ENCODE measurements at places on chromosomes 6 and 20. TPM values are rescaled to one million over a fixed set of nuclear protein-coding genes. Genes with fewer than 3 reads are reported as not detected.

- DNase-seq, result no peak
Observed at GRCh38 chr20:35952480-35953386, 1.6 kb downstream of the SCAND1 start.

The AIF1 gene
- 67.8 TPM for total RNA-seq

- DNase-seq, result no peak
Observed at GRCh38 chr20:46211331-46211722, 93.2 kb downstream of the CD40 start.

- no peak for DNase-seq
Observed at GRCh38 chr20:51526754-51527153, 15.8 kb downstream of the NFATC2 start.

- DNase-seq, result no peak
Observed at GRCh38 chr20:10487142-10488136, 52.3 kb downstream of the SLX4IP start.

DNA sequence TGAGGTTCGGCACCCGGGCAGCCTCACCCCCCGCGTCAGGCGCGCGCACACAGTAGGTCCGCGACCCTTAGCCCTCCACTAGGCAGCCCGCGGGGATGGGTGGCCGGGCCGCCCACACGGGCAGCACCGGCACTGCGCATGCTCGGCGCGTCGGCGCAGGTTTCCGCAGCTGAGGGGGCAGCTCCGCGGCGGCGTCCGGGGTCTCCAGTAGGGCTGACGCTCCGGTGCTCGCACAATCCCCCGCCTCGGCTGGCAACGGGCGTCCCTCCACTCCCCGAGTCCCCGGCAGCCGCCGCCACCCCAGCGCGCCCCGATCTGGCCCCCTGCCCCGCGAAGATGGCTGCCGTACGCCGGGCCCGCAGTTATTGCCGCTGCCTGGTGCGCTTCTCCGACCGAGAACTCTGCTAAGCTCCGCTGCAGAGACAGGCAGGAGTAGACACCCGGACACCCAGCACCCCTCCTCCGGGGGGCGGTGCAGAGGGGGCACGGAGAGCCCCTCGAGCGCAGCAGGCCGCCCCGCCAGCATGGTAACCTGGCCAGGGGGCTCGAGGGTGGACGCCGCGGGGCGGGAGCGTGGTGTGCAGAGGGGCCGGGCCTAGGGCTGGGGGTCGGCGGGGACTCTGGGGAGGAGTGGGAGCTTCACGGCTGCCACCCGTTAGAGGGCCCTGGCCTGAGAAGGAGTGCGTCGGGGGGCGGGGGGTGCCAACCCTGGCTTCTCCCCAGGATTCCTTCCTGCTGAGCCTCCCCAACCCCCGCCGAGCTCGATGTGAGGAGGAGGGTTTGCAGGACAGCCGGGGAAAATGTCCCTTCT lies at the start of gene FBXO9:
TSS of gene FBXO9 (plus strand) at position 139 of the 811 bp plus-strand sequence. CDS start at position 525, 386 bp downstream.
- no peak for DNase-seq

DNA sequence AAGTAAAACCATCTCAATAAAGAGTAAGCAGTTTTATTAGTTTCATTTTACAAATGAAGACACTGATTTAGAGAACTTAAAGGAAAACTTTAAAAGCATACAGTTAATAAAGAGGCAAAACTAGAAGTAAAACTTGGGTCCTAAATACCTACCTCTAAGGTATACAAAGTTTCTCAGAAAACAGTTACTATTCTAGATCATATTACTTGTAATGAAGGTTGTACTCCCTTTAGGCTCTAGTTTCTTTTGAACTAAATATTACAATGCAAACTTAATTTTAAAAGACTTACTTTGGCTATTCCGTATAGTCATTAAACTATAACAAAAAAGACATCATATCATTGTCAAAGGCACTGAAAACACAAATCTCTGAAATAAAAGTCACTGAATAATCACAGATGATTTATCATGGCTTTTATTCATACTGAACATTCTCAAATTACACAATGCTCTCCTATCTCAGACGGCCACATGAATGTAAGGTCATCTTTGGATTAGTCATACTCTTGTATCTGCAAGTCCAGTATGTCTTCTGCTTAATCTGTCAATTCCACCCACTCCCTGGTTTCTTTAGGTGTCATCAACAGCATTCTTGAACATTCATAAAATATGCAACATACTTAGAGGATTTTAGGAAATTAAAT lies 361.6 kb upstream of the RUNX2 start:
- no peak for DNase-seq

The SLC17A9 gene
- total RNA-seq, result 2.8 TPM

The FAM83C gene
- not detected for total RNA-seq

The SOBP gene
- 15.5 TPM for total RNA-seq

DNA sequence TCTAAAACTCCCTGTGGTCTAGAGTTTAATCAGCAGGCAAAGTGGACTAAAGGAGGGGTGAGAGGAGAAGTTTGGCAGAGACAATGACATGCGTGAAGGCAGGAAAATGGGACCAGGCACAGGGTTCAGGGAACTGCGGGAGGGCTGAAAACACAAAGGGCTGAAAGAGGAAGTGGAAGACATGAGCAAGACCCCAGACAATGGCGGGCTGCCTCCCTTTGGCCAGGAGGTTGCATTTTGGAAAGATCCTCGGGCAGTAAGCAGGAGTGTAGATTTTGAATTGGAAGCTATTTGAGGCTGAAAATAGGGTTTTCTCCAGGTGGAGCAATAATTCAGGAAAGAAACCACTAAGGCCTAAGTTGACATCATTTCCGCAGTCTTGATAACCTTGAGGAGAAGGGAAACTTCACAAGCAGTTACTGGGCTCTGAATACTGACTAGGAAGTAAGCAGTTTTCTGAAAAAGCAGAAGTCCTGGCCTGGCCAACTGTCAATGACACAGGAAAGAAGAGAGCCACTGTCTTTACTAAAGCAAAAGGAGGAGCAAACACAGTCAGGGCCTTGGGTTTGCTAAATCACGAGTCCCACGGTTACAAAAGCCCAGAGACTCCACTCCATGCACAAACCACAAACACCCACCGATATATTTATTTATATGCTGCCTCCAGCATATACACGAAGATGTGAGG lies 3.4 kb downstream of the LY86 start:
- DNase-seq, result peak; percentile 42

- DNase-seq, result no peak
Observed at GRCh38 chr20:61531553-61532345, 279.7 kb downstream of the CDH4 start.

The CCDC28A gene
- 43.2 TPM for total RNA-seq

GRCh38 chr20:58647796-58648501 lies 3.1 kb upstream of the STX16 start:
- DNase-seq, result peak; percentile 20

DNA sequence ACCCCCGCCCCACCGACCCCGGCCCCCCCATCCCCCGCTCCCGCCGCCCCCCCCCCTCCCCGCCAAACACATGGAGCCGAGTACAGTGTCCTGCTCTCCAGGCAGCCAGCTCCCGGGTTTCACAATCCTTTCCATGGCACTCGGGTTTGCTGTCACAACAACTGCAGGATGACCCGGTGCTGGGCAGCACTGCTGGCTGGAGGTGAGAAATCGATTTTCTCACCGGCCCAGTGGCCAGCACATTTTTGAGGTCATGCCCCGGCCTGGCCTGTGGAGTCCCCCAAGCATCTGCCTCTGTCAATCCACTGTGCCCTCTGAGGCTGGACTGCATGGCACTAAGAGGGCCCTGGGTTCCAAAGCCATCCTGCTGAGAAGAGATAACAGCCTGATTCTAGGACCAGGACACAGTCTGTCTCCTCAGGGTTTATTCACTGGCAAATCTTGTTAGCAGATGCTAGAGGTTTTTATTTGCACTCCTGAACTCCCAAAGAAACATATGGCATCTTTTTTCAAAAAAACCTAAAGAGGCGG lies 129.5 kb downstream of the NFATC2 start:
- no peak for DNase-seq

DNA sequence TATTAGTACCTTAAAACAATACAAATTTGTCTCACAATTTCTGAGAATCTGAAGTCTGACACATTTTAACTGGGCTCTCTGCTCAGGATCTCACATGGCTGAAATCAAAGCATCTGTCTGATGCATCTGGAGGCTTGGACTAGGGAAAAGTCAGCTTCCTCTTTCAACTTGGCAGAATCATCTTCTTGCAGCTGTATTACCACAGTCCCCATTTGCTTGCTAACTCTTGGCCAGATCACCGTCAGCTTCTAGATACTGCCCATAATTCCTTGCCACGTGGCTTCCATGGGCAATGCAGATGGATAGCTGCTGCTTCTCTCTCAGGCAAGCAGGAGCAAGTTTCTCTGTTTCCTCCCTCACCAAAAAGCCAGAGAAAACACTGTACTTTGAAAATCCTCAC lies 1106.4 kb upstream of the CITED2 start:
- DNase-seq, result peak; percentile 13

The PRSS35 gene
- 5.7 TPM for total RNA-seq

- no peak for DNase-seq
Observed at GRCh38 chr6:137958811-137959565, 91.9 kb downstream of the TNFAIP3 start.

Measured in adrenal gland (tissue), 19 donors.